ENCODE measurements at places on chromosomes 7 and 10.
A peak's percentile ranks its signal among the peaks of the same experiment; 100 is the strongest.

- peak; percentile 77 for DNase-seq
Measured at GRCh38 chr7:130901209-130901783, 167.3 kb upstream of the KLF14 start.

DNA sequence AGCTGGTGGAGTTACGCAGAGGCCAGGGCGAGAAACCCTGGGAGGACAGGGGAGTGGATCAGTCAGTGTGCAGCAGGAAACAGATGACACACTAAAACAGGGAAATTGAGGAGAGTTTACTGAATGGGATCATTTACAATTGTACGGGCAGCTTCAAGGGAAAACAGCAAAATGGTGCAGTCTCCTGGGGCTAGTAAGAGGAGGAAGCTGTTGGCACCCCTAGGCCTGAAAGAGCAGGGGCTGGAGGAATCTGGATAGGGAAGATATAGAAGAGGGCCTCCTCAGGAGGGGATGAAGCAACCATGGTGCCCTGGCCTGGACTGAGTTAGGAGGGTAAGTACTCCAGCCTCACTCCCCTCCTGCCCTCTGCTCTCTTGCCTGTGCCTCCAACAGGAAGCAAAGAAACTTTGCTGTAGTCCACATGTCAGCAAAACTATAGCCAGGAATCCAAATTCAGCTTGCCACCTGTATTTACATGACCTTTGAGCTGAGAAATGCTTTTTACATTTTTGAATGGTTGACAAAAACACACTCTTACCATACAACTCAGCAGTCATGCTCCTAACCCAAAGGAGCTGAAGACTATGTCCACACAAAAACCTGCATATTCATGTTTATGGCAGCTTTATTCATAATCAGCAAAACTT, 52.3 kb upstream of the OPN4 start:
- DNase-seq: no peak

DNA sequence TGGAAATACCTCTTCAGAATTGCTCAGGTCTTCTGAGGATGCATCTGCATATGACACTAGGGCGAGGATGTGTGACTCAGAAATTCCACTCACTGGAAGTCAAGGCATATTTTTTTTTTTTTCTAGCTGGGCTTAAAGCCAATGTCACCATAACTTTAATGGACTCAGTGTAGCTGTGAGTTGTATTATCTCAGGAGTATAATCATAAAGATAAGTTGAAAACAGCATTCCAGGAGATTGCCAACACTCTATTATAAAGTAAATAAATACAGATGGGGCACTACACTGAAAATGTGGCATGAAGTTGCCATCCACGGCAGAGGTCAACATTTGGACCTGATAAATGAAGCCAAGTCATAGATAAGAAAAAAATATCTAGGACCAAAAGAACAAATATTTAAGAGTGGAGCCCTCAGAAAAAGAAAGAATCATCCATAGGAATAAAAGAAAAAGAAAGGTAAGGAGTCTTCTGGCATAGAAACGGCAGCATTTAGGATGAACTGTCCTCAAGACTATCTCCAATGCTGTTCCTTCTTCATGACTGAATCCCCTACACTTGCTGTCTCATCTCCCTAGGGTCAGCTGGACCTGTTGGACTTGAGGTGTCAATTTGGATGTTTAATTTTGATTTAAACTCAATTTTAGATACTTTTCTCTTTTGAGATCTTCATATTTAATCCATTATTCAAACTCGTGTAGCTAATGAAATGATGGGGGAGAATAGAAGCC, 72.9 kb upstream of the CAV2 start:
- DNase-seq: no peak

- no peak for DNase-seq
Measured at GRCh38 chr7:20535541-20535940, 79.9 kb upstream of the ABCB5 start.

DNA sequence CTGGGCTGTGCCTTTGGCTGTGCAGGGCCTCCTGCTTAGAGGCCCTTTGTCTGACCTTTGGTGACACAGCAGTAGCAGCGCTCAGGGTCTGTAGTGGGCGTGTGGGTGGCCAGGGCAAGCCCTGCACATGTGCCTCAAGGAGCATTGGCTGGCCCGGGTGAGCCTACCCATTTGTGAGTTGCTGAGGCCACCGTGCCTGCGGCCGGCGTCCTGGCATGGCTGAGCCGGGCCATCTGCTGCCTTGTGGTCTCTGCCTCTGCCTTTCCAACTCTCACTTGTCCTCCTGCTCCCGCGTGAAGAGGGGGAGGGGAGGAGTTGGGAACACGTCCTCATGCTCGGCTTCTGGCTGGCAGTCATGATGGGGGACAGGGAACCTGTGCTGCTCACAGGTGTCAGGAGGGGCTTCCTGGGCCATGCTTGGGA, 9.2 kb upstream of the ORAI2 start:
- DNase-seq: peak; percentile 88

GRCh38 chr10:105837951-105838350, 1196.9 kb downstream of the SORCS3 start:
- peak; percentile 4 for DNase-seq

Measured in cerebellar cortex (tissue), 1 donor.